Lower lobe of right lung (tissue), 2 donors: ENCODE measurements at places on chromosomes 12 and 14. TPM values are rescaled to one million over a fixed set of nuclear protein-coding genes. Genes with fewer than 3 reads are reported as not detected.
A peak's percentile ranks its signal among the peaks of the same experiment; 100 is the strongest.

POU6F1 gene
- total RNA-seq = 13.5 TPM

GUCY2C gene
- total RNA-seq = not detected

MYRFL gene
- not detected for total RNA-seq

GAS2L3 gene
- 19.4 TPM for total RNA-seq

E2F7 gene
- total RNA-seq = 1.0 TPM

RAPGEF3 gene
- 44.5 TPM for total RNA-seq

RNASE7 gene
- not detected for total RNA-seq

KRT5 gene
- 0.65 TPM for total RNA-seq

FGF6 gene
- total RNA-seq = not detected

ASPG gene
- total RNA-seq = 4.6 TPM

PTHLH gene
- total RNA-seq = 0.21 TPM

TMEM30B gene
- total RNA-seq = 20.3 TPM

ALX1 gene
- total RNA-seq = not detected

OTOGL gene
- total RNA-seq = 0.32 TPM

C14orf180 gene
- 0.18 TPM for total RNA-seq

- DNase-seq = no peak
Measured at GRCh38 chr12:125458552-125459268, 393.5 kb downstream of the AACS start.

DNA sequence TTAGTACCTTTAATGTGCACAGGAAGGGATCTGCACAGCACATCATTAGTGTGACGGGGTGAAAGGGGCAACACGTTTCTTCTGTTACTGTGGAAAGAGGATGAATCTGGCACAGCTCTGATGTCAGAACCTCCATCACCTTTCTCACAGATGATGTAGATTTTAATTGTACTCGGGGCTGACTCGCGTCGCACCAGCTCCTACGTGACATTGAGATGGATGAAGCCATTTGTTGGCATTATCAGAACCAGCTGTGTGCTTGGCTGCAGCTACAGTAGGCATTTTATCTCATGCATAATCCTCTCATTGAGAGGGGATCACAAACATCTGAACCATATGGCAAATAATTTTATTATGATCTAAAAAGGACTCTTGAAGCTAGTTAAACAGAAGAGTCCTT, 173.6 kb downstream of the PDZRN4 start:
- DNase-seq = no peak

GRCh38 chr12:29882846-29883245, 99.1 kb upstream of the TMTC1 start:
- DNase-seq = no peak

GRCh38 chr12:58883576-58884334, 36.5 kb downstream of the LRIG3 start:
- DNase-seq = no peak

DNA sequence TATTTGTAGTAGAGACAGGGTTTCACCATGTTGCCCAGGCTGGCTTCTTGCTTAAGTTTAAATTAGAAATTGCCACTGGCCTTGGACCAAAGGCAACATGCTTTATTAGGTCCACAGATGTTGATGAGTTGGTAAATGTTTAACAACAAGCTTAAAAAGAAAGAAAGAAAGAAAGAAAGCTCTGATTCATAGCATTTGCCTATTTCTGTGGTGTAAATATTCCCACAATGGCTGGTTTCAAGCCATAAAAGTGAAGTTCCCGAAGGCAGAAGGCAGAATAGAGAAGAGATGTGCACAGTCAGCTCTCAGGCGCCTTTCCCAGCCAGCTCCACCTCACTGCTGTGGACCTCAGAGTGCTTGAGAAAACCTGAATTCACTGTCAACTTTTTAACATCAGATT, 26.4 kb downstream of the KCNK13 start:
- no peak for DNase-seq

DNA sequence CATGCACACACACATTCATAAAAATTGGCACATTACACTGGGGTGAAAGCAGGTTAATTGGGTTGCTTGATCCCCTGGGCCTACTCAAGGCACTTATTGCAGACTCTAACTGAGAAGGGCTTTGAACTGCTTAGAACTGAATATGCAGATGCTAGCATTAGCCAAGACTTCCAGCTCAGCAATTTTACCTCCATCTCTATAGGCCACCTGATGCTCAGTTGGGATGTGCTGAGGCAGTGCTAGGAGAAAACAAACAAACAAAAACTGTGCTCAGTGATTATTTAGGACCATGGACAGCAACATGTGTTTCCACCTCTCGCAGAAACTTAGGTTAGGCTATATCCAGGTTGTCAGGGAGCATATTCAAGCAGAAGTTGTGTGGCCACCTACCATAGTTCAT, 124.8 kb upstream of the WSCD2 start:
- no peak for DNase-seq

- no peak for DNase-seq
Measured at GRCh38 chr12:97877404-97877803, 414.8 kb downstream of the RMST start.

DNA sequence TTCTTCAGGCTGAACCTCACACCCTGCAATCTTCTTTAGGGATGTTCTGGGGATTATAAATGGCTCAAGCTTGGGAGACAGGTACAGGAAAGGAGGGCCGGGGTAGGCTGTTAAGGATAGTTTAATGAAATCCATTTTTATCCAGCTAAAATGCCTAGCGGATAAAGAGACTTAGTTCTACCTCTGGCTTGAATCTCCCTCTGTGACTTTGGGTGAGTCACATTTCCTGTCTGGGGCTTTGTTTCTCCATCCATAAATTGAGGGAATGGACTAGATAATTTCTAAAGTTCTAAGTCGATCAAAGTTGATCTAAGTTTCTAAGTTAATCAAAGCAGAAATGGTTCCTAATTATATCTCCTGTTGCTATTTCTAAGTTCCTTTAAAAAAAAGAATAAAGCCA, 319.6 kb upstream of the E2F7 start:
- DNase-seq = no peak

- DNase-seq = no peak
Measured at GRCh38 chr12:49554266-49554665, 13.7 kb downstream of the MCRS1 start.

DNA sequence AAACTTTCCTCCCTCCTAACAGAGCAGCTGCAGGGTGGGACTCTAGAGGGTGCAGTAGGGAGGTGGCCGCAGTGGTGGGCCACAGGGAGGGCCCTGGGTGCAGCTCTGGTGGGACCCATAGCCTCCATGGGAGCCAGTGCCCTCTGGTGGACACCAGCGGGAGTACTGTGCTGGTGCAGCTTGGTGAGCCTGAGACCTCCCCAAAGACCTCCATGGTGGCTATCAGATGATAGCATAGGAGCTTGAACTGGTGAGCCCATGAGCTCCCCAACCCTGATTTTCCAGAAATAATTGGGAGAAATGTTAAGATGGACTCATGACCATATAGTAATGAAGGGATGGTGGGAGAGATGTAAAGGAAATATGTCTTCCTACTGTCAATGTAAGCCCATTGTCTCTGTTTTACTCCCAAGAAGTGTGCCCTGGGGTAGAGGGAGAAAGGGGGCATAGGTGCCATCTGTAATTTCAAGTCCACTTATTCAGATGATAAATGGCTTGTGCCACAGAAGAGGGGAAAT, 98.7 kb downstream of the GAS2L3 start:
- DNase-seq = peak; percentile 50

DNA sequence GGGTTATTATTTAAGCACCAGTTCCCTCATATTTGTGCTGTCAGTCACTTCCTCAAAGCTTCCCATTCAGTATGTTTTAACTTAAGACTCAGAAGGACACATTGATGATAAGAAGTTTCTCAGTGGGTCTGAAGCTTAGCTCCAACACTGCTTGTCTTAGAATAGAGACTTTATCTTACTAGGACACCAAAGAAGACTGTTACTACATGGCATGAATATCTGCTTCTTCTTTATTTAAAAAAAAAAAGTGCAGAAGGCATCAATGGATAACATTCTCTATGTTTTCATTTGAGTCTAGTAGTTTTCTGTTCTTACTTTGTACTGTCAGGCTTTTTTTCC, 404.2 kb downstream of the DAD1 start:
- no peak for DNase-seq

DNA sequence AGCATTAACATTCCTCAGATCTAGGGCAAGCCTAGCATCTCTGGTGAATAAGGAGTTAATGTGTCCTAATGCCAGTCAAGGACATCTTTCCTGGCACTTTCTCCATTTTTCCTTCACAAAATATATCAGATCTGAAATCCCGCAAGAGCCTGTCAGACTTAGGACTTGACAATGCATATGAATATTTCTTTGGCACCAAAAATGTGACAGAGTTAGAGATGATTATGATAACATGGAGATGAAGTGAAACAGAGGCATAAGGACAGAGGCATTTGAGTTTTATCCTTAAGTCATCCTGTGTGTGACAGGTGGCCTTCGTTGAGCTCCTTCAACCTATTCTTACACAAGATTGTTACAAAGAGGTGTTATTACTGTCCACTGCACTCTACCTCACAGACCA, 388.0 kb downstream of the EMP1 start:
- no peak for DNase-seq

- no peak for DNase-seq
Measured at GRCh38 chr14:102857444-102857843, 65.0 kb upstream of the AMN start.

DNA sequence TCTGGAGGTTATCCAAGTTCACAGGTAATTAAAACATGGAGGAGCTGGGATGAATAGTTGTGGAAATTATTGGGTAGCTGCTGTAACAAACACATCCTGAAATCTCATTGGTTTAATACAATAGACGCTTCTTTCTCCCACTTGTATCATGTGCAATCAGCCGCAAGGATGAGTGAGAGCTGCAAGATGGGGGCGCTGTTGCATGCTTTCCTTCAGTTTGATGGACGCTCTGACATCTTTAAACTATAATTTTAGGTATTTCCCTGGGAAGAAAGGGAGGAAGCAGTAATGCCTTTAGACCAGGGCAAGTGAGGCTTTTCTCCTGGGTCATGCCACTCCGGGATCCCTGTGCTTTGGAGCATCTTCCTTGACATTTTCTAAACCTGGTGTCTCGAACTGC, 178.7 kb downstream of the PAWR start:
- DNase-seq = no peak

DNA sequence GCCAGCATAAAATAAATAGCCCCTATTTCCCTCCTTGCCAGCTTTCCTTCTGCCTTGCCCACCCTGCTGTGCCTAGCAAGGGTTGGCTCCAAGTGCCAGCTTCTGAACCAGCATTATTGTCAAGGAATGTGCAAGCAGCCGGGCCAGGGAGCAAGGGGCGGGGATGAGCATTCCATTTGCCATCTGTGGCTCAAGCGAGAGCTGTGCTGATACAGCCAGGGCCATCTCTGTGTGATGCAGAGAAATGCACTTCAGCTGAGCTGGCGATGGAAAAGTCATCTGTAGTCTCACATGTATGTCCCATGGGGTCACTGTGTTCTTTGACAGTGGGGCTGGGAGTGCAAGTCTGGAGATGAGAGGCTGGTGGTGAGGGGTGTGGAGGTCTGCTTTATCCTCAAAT, 137.3 kb downstream of the SUDS3 start:
- DNase-seq = no peak

- no peak for DNase-seq
Measured at GRCh38 chr12:89245090-89245489, 107.2 kb downstream of the DUSP6 start.

GRCh38 chr12:16568873-16569272, 37.1 kb downstream of the LMO3 start:
- DNase-seq = no peak

DNA sequence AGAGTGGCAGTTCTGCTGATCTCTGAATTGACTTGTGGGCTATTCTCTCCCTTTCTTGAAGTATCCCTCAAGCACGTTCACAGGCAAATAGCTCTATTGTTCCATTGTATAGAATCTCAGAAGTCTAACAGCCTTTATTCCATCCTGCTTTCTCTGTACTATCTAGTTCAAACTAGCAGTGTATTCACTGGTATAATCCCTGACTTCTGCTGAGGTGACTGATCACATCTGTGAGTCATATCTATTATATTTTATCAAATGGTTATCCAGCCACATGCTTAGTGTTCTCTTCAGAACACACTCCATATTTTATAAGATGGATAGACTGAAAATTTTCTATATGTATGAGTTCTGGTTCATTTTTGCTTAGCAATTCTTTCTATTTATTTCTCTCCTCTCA, 866.1 kb downstream of the C12orf50 start:
- DNase-seq = no peak

DNA sequence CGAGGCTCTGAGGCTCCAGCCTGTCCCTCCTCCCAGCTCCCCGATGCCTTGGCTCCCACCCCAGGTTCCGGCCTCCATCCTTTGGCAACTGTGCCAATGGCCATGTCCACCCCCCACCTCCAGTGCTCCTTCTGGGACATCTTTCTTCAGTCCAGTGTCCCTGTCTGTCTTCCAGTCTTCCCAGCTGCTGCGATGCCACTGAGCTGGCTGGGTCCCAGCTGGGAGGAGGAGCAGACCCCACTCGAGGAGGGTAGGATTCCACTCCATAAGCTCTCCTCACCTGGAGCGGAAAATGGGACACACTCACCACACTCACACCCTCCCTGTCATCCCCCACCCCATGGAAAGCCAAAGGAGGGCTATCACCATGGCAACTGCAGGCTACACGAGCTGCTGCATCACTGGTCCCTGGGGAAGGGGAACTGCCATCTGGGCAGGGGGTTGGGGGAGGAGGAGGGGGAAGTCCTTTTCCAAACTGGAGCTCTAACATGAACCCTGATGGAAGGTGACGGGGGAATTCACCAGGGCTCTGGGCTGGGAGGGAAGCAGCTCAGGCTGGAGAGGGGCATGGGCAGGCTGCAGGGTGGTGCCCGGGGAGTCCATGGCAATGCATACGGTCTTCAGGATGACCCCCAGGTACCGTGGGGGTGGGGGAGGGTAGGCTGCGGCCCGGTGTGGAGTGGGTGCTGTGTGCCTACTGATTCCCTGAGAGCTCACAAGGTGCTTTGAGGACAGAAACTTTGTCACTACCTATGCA, 94.3 kb downstream of the LRRC74A start:
- no peak for DNase-seq

GRCh38 chr12:19190292-19191031, 60.9 kb downstream of the PLEKHA5 start:
- DNase-seq = no peak

DNA sequence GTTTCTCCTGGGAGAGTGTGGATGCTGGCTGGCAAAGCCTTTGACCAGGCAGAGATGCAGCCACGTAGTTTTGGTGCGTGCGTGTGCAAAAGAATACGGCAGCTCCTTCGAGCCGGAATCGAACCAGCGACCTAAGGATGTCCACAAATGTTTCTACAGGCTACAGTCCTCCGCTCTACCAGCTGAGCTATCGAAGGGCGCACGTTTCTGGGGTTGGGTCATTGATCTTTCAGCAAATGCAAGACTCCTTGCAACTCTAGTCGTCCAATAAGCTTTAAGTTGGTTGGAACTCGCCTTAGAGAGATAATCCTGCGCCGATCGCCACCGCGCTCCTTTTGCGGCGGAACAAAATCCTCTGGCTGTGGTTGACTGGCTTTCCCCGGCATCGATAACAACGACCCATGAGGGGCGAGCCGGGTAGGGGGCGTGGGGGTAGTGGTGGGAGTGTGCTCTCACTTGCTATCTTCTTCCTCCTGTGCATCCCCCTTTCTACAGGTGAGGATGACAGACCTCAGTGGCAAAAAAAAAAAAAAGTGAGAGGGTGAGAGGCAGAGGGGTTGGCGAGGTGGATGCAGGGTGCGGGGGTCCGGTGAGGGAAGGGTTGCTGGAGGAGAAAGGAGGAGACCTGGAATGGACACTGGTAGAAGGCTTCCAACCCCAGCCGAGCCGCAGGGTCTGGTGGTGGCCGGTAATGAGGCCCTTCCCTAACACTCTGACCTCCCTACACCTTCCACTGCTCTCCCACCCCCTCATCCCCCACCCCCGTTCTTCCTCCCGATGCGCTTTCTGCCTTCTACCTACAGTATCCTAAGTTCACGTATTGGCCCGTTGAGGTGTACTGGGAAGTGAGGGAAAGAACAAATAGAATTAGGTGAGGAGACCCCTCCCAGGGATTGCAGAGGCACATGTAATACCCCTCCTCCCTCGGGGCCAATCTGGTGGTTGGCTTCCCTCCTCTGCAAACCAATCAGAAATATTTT, 11.8 kb upstream of the OR6S1 start:
- DNase-seq = no peak
